ENCODE measurements at places on chromosomes 2 and 18.

GRCh38 chr2:190563646-190564045 is 29.1 kb upstream of the NEMP2 start:
- DNase-seq: no peak

GRCh38 chr2:224030786-224031185 is 8.3 kb downstream of the SERPINE2 start:
- DNase-seq: no peak

DNA sequence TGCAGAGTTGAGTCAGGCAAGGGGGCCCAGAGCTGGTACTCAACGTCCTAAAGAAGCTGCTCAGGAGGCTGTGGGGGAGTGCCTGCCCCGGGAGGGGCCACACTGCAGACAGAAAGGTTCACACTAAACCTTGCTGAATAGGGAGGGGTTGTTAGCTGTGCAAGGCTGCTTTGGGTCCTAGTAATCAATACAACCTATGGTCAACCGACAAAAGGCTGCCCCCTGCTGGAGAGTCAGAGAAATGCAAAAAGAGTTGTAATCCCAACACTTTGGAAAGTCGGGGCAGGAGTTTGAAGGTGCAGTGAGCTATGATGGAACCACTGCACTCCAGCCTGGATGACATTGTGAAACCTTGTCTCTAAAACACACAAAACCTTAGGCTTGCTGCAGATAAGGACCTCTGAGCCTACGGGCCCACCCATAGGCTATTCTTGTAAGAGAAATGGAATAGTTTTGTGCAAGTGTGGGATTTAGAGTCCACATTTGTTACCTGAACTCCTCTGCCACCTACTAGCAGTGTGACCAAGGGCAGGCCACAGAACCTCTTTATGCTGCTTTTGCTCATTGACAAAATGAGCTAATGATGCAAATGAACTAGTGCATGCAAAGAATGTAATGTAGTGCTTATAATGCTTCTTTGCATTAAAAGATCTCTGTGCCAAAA is 81.5 kb downstream of the PRPF40A start:
- peak; percentile 86 for DNase-seq

DNA sequence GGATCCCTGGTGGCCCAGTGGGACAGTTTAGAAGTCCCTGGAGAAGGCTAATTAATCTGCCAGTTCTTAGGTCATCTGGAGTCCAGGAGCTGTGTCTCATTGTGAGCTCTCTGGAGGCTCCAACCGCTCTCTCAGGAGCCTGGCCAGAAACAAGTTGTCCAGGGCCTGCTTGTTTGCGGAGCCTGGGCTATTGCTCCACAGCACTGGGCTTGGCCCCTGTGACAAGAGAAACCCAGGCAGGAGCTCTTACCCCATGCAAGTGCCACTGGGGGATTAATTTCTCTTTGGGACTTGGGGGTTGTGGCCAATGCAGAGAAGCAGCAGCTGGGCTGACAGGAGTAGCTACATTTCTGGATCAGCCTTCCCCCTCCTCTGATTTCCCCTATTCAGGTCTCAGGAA is 24.5 kb upstream of the TNP1 start:
- no peak for DNase-seq

DNA sequence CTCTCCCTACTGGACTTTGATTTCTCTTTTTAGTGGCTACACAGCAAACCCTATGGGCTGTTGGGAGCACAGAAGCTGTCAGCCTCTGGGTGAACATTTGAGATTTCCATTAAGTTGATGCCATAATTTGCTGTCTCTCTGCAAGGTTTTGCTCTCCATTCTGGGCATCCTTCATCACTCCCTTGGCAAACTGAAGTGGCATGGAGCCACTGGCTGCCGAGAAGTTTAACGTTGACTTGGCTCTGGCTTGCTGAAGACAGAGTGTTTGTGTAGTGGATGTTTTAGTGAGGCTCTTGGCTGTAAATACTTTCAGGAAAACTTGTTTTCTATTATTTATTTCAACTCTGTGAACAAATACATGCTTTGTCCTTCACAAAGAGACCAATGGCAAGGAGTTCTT is 91.5 kb downstream of the ALK start:
- no peak for DNase-seq

DNA sequence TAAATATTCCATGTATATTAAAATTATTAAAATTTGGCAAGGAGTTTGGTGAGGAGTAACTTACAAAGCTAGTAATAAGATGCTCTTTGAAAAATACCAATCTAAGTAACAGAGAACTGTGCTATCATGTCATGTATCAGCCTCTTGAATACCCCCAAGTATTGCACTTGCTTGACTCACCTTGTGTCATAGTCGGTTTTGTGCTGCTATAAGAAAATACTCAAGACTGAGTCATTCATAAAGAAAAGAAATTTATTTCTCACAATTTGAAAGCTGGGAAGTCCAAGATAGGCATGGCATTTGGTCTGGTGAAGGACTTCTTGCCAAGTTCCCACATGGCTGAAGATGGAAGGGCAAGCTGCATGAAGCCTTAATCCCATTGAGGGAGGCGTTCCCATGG is 179.2 kb downstream of the MEMO1 start:
- no peak for DNase-seq

DNA sequence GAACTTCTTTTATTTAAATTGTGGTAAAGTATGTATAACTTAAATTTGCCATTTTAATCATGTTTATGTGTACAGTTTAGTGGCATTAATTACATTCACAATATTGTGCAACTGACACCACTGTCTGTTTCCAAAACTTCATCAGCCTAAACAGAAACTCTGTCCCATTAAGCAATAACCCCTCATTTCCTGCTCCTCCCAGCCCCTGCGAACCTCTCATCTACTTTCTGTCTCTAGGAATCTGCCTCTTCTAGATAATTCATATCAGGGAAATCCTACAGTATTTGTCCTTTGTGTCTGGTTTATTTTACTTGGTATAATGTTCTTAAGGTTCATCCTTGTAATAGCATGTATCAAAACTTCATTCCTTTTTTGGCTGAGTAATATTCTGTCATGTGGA is 75.1 kb downstream of the BOLA3 start:
- no peak for DNase-seq

GRCh38 chr2:217147818-217148217 is 288.0 kb upstream of the TNP1 start:
- no peak for DNase-seq

GRCh38 chr2:3689998-3690748 is 13.2 kb upstream of the DCDC2C start:
- DNase-seq: no peak

DNA sequence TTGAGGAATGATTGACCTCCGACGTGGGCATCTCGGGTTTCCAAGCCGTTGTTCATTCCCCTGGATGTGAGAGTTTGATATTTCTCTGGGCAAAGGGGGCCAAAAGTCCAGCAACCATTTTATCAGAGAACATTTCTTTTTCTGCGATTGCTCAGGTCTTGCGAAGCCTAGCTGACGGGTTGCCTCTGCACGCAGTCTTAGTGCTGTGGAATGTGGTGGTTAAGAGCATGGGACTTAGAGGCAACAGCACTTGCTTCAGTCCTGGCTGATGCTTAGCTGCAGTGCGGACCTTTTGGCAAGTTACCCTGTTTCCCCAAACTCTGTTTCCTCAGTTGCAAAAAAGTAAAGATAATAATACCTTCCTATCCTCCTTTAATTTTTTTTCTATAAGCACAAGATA is 45.0 kb downstream of the FAP start:
- no peak for DNase-seq

DNA sequence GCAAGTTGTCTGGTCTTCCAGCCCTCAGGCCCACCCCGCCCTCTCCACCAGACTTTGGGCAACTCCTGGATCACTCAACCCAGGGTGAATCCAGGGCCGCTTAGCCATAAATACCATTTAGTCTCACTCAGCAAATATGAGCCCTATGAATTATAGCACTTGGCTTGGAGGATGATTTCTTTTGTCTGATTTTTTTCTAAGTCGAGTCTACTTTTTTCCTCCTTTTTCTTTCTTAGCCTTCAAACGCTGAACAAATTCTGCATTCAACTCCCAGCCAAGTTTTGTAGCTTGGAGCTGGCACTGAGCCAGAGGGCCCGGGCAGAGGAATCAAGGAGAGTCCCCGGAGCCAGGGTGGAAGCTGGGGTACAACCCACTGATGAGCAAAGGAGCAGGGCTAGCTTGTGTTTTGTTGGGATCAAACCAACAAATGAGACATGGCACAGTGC is 48.7 kb downstream of the SERTAD2 start:
- no peak for DNase-seq

DNA sequence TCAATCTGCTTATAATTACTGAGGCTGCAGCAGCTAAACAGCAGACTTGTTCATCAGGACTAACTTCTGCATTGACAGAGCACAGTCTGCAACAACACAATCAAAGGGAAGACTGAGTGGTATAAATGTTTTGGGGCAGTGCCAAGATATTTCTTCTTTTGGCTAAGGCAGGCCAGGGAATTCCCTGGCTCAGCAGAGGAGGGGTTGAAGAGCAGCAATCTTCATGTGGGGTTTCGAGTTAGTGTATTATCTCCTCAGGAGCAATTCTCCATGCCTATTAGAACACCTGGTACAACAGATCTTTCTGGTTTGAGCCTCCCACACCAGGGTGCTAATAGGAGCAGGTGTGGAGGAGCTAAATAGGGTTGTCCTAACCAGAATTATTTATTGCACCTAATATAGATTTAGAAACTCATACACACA is 103.0 kb upstream of the STK17B start:
- no peak for DNase-seq

DNA sequence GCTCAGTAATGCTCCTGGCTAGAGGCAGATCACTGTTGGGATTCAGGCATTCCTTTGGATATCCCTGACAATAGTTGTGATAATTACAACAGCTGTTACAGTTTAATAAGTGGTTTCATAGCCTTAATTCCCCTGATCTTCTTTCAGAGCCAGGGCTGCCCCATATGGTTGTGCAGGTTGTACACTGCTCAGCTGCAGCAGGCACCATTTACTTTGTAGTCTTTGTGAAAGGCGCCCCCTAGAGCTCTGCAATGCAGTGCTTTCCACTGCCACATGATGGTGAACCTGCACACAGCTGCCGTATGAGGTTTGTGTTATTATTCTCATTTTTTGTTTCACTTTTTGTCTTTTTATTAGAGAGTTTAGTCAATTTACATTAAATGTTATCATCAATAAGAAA is 239.1 kb downstream of the KCNS3 start:
- no peak for DNase-seq
